SIG-M5 (cell line): ENCODE measurements at places on chromosomes 7 and 10.
A peak's percentile ranks its signal among the peaks of the same experiment; 100 is the strongest.

GRCh38 chr7:132390705-132391104 is 185.6 kb downstream of the PLXNA4 start:
- no peak for DNase-seq

DNA sequence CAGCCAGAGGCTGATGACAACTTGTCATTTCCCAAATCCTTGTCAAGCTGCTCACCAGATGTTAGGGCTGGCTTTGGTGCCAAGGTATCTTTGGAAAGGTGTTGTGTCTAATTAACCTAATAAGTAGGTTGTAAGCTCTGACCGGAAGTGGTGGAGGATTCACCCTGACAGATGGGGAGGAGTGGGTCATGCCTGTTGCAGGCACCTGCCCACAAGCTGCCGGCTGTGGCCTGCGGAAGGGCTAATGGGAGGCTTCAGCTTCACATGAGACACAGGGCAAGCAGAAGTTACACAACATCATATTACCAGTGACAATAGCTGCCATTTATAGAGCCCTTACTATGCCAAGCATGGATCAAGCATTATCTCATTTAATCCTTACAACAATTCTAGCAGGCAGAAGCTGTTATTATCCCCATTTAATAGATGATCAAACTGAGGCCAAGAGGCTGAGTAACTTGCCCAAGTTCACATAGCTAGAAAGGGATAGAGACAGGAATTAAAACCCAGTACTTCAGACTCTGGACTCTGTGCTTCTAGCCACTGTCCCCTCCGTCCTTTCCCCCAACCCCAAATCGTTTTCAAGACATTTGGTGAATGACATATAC is 63.1 kb upstream of the DUSP5 start:
- DNase-seq = no peak

- no peak for DNase-seq
These were observed 580 bp downstream of the EEPD1 start for GRCh38 chr7:36153571-36154097.

GRCh38 chr7:8699875-8700624 is 266.6 kb downstream of the NXPH1 start:
- DNase-seq = no peak

GRCh38 chr10:125871338-125871737 is 9.8 kb downstream of the DHX32 start:
- no peak for DNase-seq

DNA sequence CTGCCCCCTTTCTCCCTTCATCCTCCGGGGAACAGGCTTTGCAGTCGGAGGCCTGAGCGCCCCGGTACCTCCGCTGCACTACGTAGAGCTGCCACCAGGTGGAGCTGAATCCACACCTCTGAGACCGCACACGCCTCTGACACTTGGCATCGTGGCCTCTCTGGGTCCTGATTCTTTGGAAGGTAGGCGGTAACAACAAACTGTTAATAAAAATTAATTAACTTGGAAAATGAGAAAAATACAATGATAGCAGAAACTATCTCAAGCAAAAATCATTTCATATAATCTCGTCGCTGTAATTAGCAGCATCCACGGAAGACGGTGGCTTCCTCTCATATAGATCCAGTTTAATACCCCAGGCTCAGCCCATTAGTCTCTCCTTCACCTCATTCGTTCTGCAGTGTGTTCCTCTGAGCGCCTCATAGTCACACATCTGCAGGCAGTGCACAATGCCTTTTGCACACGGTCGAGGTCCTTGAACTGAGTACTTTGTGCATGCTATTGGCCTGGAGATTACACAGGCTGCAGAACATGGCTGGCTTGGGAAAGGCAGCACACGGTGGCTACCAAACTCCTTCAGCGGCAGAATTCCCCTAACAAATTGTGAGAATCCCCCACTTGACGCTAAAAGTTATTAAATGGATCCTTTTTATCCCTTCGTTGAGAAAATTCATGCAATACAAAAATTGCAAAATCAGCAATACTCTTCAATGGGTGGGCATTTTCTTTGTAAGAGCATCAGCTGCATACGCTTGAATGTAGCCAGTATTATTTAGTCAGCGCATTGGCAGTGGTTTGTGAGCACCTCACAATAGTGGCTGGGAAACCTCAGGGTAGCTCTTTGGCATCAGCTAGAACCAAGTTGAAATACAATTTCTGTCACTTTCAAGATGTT is 18.7 kb downstream of the OR9A2 start:
- no peak for DNase-seq

- DNase-seq = no peak
These were observed 46.4 kb upstream of the MKRN1 start for GRCh38 chr7:140525743-140526142.

GRCh38 chr7:2093843-2094220 is 138.9 kb downstream of the MAD1L1 start:
- no peak for DNase-seq

DNA sequence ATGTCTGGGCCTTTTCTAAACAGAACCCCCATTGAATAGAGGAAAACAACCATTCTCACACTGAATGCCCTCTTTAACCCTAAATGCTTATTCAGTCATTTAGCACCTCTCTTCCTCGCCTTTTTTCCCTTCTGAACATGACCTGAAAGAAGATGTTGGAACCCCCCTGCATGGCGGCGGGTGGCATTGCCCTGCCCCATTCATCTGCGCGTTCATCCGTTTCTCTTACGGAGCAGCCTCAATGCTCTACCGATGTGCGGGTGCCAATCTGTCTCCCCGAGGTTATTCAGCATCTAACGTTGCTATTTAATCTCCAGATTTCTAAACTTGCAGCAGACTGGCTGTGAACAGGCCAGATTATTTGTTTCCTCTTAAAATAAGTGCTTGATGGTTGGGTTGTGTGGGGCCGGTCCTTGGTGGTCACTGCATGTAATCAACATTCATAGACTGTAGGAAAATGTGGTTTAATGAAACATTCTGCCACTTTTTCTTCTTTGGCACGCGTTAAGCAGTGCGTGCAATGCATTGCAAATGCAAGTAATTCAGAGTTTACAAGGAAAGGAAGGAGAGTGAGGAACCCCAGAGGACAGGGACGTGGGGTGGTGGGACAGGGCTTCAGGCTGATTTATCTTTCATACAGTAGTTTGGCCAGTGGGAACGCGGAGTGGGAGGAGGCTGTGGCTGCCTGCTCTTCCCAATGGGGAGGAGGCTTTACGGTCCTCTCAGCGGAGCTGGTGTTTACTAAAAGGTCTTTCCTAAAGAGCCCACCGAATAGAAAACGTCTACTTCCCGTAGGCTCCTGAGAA is 286.7 kb downstream of the DPP6 start:
- DNase-seq = no peak

DNA sequence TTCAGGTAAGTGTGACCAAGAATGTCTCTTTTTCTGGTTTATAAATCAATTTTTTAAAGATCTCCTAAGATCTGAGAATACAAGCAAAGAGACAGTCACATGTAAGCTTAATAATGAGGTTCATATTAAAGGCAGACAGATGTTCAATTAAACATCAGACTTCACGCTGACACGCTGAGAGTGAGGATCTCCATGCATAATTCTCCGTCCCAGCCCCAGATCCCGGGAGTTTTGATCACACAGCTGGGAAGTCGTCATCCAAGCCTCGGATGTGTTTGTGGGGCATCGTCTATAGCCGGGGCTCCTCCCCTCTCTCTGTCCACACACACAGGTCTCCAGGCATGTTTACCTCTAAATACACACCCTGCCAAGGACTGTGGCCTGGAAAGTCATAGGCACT is 223.2 kb downstream of the PTPRN2 start:
- DNase-seq = no peak

DNA sequence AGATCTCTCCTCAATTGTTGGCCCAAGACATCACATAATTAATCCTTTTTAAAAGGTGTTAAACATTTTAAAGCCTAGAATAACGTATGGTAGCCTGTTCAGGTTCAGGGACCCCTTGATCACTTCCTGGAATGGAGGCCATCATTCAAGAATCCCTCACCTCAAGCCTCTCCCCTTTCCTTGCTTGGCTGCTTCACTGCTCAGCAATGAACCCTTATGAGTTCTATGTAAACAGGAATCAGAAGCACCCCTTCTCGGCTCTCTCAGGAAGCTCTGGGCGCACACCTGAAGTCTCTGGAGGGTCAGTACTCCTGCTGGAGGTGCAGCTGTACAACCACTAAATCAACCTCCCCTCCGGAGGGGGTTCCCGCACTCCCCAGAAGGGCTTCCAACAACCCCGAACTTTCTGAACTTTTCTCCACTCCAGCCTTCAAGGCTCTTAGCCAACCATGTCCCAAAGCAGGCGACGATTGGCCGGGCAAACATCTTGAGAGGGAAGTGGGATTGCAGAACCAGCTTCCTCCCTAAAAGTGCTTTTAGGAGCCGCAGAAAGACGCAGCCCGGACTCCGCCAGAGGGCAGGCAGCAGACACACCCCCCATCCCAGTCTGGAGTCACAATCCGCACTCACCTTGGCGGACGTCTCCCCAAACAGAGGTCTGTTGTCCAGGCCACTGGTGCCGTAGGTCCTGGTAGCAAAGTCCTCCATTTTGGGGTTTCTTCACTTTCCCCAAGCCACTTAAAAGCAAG is 562 bp downstream of the TMEM243 start:
- no peak for DNase-seq

DNA sequence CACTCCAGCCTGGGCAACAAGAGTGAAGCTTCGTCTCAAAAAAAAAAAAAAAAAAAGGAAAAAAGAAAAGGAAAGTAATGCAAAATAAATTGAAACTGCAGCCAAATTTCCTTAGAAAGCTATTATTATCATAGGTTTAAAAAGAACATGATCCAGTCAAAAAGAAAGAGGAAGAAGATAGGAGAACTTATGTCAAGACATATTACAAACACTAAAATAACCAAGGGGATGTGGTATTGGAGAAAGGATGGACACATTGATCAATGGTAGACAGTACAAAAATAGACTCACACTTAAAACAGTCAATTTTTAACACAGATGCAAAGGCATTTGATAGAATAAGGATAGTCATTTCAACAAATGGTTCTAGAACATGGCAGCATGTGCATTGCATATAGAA is 27.3 kb upstream of the PFKP start:
- DNase-seq = peak; percentile 53

- no peak for DNase-seq
These were observed 14.2 kb upstream of the SVIL start for GRCh38 chr10:29648983-29649268.

- no peak for DNase-seq
These were observed 69.7 kb upstream of the FHIP2A start for GRCh38 chr10:114751856-114752255.

DNA sequence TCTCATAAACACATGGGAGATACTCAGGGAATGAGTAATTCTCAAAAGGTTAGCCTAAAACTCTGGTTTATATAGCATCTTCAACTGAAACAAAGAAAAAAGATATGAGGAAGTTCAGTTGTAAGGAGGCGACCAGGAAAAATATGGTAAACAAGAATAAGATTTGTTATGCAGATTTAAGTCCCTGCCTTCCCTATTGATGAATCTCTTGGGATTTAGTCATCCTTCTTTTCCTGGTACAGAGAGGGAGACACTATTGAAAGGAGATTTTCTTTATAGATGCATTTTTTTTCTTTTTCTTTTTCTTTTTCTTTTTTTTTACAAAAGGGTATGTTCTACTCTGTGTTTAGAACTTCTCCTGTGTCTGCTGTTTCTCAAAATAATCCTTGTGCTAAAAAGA is 557.5 kb downstream of the DNAJB9 start:
- DNase-seq = no peak

- DNase-seq = no peak
These were observed 33.4 kb upstream of the BMPR1A start for GRCh38 chr10:86723009-86723408.

DNA sequence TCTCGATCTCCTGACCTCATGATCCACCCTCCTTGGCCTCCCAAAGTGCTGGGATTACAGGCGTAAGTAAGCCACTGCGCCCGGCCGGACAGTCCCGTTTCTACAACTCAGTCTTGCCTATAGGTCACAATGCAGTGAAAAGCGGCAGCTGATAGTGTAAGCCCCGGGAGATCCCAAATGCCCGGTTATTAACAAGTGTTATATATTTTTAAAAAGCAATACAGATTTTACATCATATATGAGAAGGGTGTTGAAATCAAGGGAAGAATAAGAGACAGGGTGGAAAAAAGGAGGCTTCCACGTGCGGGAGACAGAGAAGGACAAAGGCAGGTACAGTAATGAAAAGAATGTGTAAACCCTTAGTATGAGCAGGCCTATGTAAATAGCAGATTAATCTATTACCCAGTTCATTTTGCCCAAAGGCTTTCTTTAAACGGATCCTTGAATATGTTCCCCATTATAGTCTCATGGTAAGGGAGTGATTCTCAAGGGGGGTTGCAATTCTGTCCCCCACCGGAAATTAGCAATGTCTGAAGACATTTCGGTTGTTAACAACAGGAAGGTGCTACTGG is 170.8 kb downstream of the PDE1C start:
- DNase-seq = no peak

DNA sequence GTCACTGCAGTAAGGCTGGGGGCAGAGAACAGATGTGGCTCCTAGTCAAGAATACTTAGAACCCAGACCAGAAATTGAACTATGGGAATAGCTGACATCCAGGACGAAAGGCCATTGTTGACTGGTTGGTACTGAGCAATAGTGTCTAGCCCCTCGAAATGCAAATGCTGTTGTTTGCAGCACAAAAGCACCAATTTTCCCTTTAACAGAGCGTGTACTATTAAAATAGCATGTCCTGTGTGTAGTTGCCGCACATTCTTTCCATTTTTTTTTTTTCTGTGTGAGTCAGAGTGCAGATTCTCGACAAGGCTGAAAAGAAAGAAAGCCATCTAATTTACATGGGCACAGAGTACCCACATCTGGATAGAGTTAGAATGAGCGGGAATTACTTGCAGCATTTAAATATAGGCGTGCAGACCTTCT is 302.4 kb downstream of the PTEN start:
- DNase-seq = no peak

DNA sequence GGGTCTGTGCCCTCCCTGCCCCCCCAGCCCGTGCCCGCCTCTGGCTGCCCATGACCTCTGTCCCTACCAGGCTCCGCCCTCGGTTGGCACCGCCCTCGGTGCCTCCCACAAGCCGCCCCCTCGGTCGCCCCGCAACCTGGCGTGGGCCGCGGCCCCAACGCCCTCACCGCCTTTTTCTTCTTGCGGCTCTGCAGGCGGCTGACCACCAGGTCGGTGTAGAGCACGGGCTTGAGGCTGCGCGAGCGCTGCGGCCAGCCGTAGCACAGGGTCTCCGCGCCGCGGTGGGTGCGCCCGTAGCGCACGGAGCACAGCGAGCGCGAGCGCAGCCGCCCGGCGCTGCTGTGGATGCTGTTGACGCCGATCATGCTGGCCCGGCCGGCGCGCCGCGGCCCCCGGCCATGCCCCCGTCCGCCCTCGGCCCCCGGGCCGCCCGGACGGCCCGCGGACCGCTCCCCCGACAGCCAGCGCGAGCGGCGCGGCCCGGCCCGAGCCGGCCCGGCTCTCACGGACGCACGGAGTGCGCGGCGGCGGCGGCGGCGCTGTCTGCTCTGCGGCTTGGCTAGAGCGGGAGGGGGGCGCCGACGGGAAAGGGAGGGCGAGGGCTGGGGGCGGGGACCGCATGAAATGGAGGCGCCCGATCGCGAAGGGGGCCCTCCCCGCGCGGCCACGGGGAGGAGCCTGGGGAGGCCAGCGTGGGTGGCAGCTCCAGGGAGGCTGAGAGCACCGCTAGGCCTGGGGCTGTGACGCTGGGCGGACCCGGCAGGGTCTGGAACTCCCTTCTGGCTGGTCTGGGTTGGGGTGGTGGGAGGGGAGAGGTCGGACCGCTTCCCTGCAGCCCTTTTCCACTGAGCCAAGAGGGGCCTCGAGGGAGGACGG is 9.6 kb downstream of the PSD start:
- no peak for DNase-seq

GRCh38 chr7:82677493-82677892 is 233.9 kb upstream of the CACNA2D1 start:
- no peak for DNase-seq

- no peak for DNase-seq
These were observed 265.4 kb downstream of the CREB5 start for GRCh38 chr7:28677668-28678067.
